ENCODE measurements at places on chromosomes 1 and 21. TPM values are rescaled to one million over a fixed set of nuclear protein-coding genes. Genes with fewer than 3 reads are reported as not detected.

Gene KCNA2
- total RNA-seq = 0.35 TPM

Gene FCRL2
- not detected for total RNA-seq

Gene KRTAP7-1
- not detected for total RNA-seq

Gene ANKRD45
- total RNA-seq = not detected

Gene IPO13
- 28.9 TPM for total RNA-seq

Gene OR10Z1
- not detected for total RNA-seq

Gene S100A5
- 0.61 TPM for total RNA-seq

Gene RCOR3
- total RNA-seq = 36.4 TPM

Gene RPE65
- not detected for total RNA-seq

Gene FLG2
- not detected for total RNA-seq

Gene SLC35F3
- total RNA-seq = 6.9 TPM

Gene OR2T35
- total RNA-seq = not detected

Gene CELA3A
- total RNA-seq = not detected

Gene ZYG11A
- total RNA-seq = 0.07 TPM

Gene B3GALT2
- 2.4 TPM for total RNA-seq

Gene RAB25
- not detected for total RNA-seq

Gene IL19
- total RNA-seq = not detected

Gene OR2L13
- total RNA-seq = not detected

Gene GSTM5
- not detected for total RNA-seq

Gene MSH4
- total RNA-seq = 0.50 TPM

Gene ANKRD35
- 0.80 TPM for total RNA-seq

Gene CHIA
- not detected for total RNA-seq

Gene C2CD4D
- 2.0 TPM for total RNA-seq

Gene ITGB2
- total RNA-seq = 159 TPM

Gene SHISAL2A
- total RNA-seq = 16.7 TPM

Gene ALX3
- not detected for total RNA-seq

Gene LCE1C
- not detected for total RNA-seq

Gene NPR1
- total RNA-seq = not detected

Gene LCE1E
- total RNA-seq = not detected

Gene BSND
- total RNA-seq = not detected

Gene AGTRAP
- 9.7 TPM for total RNA-seq

Gene LCE6A
- not detected for total RNA-seq

Gene KCNT2
- not detected for total RNA-seq

Gene CD5L
- not detected for total RNA-seq

Gene PFKFB2
- total RNA-seq = 3.0 TPM

Gene HTR6
- not detected for total RNA-seq

Gene RSPH1
- not detected for total RNA-seq

Gene MKNK1
- total RNA-seq = 32.4 TPM
